Lower lobe of right lung (tissue), 2 donors: ENCODE measurements at places on chromosomes 2 and 18. TPM values are rescaled to one million over a fixed set of nuclear protein-coding genes. Genes with fewer than 3 reads are reported as not detected.

SKA1 gene
- 1.2 TPM for total RNA-seq

GRCh38 chr18:25425024-25425423 lies 73.1 kb upstream of the ZNF521 start:
- DNase-seq, result no peak
- no peaks in the 10 kb centered on the region for H3K27me3 ChIP-seq
- H3K27ac ChIP-seq, result no peak overlapping the region
- no peaks in the 10 kb centered on the region for H3K4me1 ChIP-seq
- no peak overlapping the region for H3K4me3 ChIP-seq

GBX2 gene
- not detected for total RNA-seq

- no peak overlapping the region for H3K4me3 ChIP-seq
- no peak overlapping the region for H3K27ac ChIP-seq
- no peak for DNase-seq
- H3K4me1 ChIP-seq, result peaks cover 12% of the 10 kb centered on the region
- H3K36me3 ChIP-seq, result no peaks in the 10 kb centered on the region
- no peaks in the 10 kb centered on the region for H3K27me3 ChIP-seq
Measured at GRCh38 chr18:32366586-32367538, 103.8 kb downstream of the GAREM1 start.

DNA sequence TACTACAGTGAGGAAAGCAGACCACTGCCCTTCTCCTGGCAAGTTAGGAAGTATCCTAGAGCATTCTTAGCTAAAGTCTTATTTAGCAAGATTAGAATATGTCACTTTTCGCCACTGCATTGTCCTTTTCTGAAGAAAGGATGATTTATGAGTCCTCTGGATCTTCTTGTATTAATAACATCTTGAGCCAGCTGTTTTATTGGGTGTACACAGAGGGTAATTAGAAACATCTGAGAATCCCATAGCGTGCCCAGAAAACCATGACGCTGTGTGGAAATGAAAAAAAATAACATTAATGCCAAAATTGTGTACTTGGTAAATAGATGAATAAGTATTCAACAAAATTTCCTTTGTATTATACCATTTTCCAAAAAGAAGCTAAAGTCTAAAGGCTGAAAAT lies 198.7 kb downstream of the LTBP1 start:
- no peaks in the 10 kb centered on the region for H3K36me3 ChIP-seq
- H3K27me3 ChIP-seq, result no peaks in the 10 kb centered on the region
- H3K27ac ChIP-seq, result no peak overlapping the region
- no peak overlapping the region for H3K4me3 ChIP-seq
- H3K4me1 ChIP-seq, result no peaks in the 10 kb centered on the region

GRCh38 chr2:38353402-38353801 lies 23.7 kb downstream of the ATL2 start:
- H3K4me1 ChIP-seq, result no peaks in the 10 kb centered on the region
- H3K27me3 ChIP-seq, result no peaks in the 10 kb centered on the region
- no peak overlapping the region for H3K27ac ChIP-seq
- H3K4me3 ChIP-seq, result no peak overlapping the region

DNA sequence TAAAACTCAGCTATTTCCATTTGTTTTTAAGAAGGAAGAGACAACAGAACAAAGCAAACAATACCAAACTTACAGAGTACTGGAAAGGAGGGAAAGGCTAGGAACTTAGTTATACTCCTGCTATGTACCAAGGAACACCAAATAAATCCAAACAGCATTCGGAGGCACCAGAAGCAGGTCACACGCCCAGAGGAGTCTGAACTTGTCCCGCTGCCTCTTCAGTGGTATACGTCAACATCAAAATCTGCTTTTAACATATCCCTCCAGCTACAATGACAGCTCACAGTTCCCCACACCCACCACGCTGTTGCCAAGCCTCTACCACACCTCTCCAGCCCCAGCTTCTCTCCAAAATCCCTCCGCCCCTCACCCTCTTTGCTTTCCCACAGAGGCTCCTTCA lies 17.3 kb downstream of the C2orf76 start:
- H3K4me1 ChIP-seq, result peaks cover 4% of the 10 kb centered on the region
- no peak overlapping the region for H3K27ac ChIP-seq
- DNase-seq, result no peak
- no peaks in the 10 kb centered on the region for H3K36me3 ChIP-seq

DNA sequence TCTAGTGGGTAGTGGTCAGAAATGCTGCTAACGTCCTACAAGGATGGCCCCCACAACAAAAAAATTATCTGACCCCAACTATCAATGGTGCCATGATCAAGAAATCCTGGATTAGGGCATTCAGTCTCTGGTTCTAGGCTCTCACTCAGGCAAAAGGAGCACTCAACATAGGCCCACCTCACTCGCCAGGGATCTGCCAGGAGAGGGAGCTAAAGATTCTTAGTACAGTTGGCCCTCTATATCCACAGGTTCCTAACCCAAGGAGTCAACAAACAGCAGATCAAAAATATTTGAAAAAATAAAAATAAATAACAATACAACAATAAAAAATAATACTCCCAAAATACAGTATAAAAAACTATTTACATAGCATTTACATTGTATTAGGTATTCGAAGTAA lies 10.0 kb downstream of the SLC4A5 start:
- H3K27me3 ChIP-seq, result no peaks in the 10 kb centered on the region
- DNase-seq, result no peak
- no peaks in the 10 kb centered on the region for H3K36me3 ChIP-seq

- H3K36me3 ChIP-seq, result no peaks in the 10 kb centered on the region
- H3K27ac ChIP-seq, result no peak overlapping the region
- H3K27me3 ChIP-seq, result no peaks in the 10 kb centered on the region
- no peak for DNase-seq
- peaks cover 39% of the 10 kb centered on the region for H3K4me1 ChIP-seq
Measured at GRCh38 chr2:105803337-105803736, 58.6 kb downstream of the NCK2 start.

LIMS4 gene
- total RNA-seq, result 1.1 TPM

RGPD3 gene
- 0.21 TPM for total RNA-seq

PLA2R1 gene
- 5.6 TPM for total RNA-seq

MARCHF4 gene
- total RNA-seq, result 0.12 TPM

GRCh38 chr2:24913911-24914310 lies 6.1 kb downstream of the ADCY3 start:
- no peaks in the 10 kb centered on the region for H3K36me3 ChIP-seq
- DNase-seq, result no peak
- H3K27me3 ChIP-seq, result no peaks in the 10 kb centered on the region
- H3K27ac ChIP-seq, result no peak overlapping the region
- H3K4me1 ChIP-seq, result peaks cover 6% of the 10 kb centered on the region

GRCh38 chr2:213001297-213001910 lies 150.0 kb downstream of the IKZF2 start:
- no peak overlapping the region for H3K4me3 ChIP-seq
- H3K4me1 ChIP-seq, result peaks cover 12% of the 10 kb centered on the region
- no peak overlapping the region for H3K27ac ChIP-seq
- no peaks in the 10 kb centered on the region for H3K36me3 ChIP-seq
- no peaks in the 10 kb centered on the region for H3K27me3 ChIP-seq

DNA sequence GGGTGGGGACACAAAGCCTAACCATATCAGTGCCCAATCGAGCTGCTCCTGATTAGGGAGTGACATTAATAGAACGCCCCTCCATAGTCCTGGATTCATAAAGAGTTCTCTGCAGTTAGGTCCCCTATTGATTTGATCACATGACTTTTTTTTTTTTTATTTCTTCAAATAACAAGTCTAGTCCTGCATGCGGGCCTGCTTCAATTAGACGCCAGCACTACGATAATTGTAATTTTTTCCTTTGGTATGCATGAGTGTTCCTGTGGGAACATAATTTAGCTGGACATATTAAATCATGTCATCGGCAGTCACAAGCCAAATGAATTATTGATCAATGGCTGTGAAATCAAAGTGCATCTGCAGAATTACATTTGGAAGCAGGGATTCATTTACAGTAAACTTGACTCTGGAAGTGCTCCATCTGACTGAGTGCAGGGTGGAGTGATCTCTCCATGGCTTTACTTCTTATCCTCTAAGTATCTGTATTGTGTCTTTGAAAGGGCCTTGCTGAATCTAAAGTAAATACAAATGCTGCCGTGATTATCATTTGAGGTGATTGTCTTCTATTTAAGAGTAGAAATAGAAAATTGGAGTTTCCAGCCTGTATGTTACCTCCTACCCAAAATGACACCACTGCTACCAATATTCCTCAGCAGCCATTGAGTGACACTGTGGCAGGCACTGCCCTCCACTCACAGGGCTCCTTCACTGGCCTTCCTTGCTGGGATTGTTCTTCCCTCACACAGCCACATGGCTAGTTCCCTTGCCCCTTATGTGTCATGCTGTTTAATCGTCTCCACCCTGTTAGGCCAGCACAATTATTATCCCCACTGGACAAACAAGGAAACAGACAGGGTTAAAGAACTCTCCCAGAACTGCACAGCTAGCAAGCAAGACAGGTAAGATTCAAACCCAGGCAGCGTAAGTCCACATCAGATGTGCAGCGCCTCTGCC lies 337.4 kb upstream of the ID2 start:
- no peaks in the 10 kb centered on the region for H3K36me3 ChIP-seq
- DNase-seq, result no peak
- H3K27ac ChIP-seq, result no peak overlapping the region

GRCh38 chr2:71156573-71156972 lies 26.1 kb downstream of the MPHOSPH10 start:
- no peak overlapping the region for H3K4me3 ChIP-seq
- DNase-seq, result no peak
- no peaks in the 10 kb centered on the region for H3K36me3 ChIP-seq
- H3K27ac ChIP-seq, result no peak overlapping the region
- peaks cover 5% of the 10 kb centered on the region for H3K27me3 ChIP-seq
- H3K4me1 ChIP-seq, result peaks cover 5% of the 10 kb centered on the region

IL36A gene
- total RNA-seq, result not detected

SMYD5 gene
- total RNA-seq, result 13.3 TPM

GRCh38 chr2:238879621-238880377 lies 31.9 kb downstream of the TWIST2 start:
- no peak for DNase-seq
- H3K4me1 ChIP-seq, result no peaks in the 10 kb centered on the region
- H3K27ac ChIP-seq, result no peak overlapping the region
- H3K4me3 ChIP-seq, result no peak overlapping the region

DNA sequence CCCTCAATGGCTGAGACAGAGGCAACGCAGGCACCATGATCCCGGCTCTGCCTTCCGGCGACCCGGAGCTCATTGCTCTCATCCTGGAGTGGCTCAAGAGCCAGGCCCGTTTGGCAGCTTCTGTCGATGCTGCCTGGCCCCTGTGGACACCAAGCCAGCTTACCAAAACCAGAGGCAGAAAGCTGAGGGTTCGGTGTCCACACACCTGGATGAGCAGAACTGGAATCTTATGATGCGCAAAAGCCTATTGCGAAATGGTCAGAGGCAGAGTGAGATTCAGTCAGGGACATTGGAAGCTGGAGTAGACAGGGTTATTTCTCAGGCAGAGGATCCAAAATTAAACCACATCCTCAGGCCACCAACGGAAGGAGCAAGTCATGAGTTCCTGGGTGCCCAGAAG lies 34.9 kb upstream of the TGIF1 start:
- DNase-seq, result no peak
- H3K4me3 ChIP-seq, result no peak overlapping the region
- H3K27me3 ChIP-seq, result no peaks in the 10 kb centered on the region
- H3K36me3 ChIP-seq, result no peaks in the 10 kb centered on the region
- no peaks in the 10 kb centered on the region for H3K4me1 ChIP-seq

ALKAL2 gene
- total RNA-seq, result 6.7 TPM

DNA sequence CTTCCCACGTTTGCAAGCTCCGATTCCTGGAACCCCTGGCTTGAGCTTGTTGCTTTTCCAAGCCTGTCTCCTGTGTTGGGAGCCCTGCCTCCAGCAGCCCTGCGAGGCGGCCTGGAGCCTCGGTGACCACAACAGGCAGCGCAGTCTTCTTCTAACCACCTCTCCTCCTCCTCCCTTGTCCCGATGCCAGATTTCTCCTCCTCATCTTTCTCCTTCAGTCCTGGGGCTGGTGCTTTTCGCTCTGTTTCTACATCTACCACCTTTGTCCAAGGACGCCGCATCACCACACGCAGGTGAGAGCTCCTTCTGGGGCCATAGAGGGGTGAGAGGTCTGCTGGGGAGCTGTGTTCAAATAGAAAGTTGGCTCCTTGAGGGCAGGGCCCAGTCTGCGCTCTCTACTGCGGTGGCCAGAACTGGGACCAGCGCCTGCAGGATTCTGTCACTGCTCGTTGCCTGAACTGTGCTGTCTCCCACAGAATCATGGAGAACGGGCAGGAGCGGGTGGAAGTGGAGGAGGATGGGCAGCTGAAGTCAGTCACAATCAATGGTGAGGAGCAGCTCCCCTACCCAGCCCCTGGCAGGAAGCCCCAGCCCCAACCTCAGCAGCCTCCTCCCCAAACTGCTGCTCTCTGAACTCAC lies 3.9 kb downstream of the DNAJB2 start:
- no peak for DNase-seq
- no peaks in the 10 kb centered on the region for H3K27me3 ChIP-seq
- H3K27ac ChIP-seq, result no peak overlapping the region
- H3K4me3 ChIP-seq, result no peak overlapping the region

ITPRIPL1 gene
- total RNA-seq, result 1.9 TPM

- no peaks in the 10 kb centered on the region for H3K27me3 ChIP-seq
- no peaks in the 10 kb centered on the region for H3K36me3 ChIP-seq
- no peak overlapping the region for H3K4me3 ChIP-seq
- no peak for DNase-seq
Measured at GRCh38 chr2:225400060-225400511, 576 bp downstream of the NYAP2 start.

IL36B gene
- total RNA-seq, result not detected

DNA sequence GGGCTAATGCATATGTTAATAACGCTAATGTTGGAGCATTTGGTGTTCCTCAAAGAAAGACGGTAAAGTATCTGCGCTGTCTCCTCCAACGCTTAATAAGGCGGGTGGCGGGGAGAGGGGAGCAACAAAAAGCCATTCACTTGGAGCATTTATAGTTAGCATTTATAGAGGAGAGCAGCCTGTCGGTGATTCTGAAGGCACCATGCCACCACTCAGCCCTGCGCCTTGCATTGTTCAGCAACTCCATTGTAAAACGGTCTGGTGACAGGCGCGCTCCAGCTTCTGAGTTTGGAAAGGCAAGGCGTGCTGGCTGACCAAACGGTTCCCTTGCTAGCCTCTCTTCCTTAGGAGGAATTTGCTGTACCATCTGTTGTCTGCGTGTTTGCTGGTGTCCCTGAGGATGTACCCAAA lies 83.9 kb downstream of the LYPD1 start:
- H3K36me3 ChIP-seq, result no peaks in the 10 kb centered on the region
- H3K4me1 ChIP-seq, result no peaks in the 10 kb centered on the region
- no peaks in the 10 kb centered on the region for H3K27me3 ChIP-seq
- no peak for DNase-seq

DNA sequence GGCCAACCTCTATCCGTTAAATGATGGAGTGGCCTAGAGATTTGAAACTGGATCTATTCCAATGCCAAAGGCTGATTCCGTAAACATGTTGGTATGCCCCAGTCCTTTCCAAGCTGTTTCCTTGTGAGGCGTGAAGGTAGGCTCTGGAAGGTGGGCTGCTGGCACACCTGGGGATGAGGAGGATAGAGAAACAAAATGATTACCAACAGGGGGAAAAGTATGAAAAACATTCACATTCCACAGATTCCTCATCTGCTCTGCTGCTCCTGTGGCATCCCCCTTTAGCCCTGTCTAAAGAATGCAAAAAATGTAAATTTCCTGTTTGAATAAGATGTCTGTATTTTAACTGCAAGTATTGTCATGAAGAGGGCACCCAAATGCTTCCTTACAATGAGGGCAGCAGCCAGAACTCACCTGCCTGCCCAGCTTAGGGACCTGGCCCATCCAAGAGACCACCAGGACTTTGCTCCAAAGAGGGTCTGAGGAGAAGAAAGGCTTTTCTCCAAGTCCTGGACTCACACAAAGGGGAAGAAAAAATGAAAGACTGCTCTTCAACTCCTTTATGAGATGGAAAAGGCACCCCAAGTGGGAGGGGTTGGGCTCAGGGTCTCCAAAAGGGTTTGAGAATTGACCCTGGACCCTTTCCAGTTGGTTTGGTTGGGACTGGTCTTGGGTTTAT lies 132.3 kb upstream of the PELI1 start:
- H3K27me3 ChIP-seq, result no peaks in the 10 kb centered on the region
